Head of caudate nucleus (tissue), 42 donors: ENCODE measurements at places on chromosomes 4 and X.

DNA sequence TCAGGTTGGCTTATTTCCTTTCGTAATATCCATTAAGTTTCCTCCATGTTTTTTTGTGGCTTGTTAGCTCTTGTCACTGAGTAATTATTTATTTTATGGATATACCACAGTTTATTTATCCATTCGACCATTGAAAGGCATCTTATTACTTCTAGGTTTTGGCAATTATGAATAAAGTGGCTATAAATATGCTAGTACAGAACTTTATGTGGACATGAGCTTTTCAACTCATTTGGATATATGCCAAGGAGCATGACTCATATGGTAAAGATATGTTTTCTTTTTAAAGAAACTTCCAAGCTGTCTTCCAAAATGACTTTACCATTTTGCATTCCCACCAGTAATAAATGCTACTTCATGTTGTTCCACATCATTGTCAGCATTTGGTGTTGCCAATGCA, 803.6 kb downstream of the GLUD2 start:
- no peak for DNase-seq

DNA sequence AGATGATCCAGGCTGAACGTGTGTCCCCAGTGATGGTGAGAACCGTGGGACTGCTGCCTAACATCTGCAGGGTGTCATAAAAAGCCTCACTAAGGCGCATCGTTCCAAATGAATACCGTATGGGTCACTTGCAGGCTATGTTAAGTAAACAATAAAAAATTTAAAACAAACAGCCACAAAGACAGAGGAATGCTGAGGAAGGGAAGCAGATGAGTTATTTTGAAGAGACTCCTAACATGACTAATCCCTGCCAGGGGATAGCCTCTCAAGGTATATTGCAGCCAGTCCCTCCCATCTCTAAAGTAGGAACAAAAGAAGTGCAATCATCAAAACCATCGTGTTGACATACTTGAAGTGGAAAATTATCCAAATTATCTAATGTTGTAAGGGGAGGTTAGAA, 83.8 kb downstream of the UNC5C start:
- DNase-seq, result no peak

- no peak for DNase-seq
Measured at GRCh38 chrX:148854306-148854705, 353.9 kb downstream of the AFF2 start.

GRCh38 chr4:173005912-173006633, 162.5 kb upstream of the GALNT7 start:
- no peak for DNase-seq

- peak; percentile 13 for DNase-seq
Measured at GRCh38 chr4:119299741-119300100, 22.2 kb downstream of the FABP2 start.

GRCh38 chrX:20432746-20433387, 166.2 kb upstream of the RPS6KA3 start:
- no peak for DNase-seq

DNA sequence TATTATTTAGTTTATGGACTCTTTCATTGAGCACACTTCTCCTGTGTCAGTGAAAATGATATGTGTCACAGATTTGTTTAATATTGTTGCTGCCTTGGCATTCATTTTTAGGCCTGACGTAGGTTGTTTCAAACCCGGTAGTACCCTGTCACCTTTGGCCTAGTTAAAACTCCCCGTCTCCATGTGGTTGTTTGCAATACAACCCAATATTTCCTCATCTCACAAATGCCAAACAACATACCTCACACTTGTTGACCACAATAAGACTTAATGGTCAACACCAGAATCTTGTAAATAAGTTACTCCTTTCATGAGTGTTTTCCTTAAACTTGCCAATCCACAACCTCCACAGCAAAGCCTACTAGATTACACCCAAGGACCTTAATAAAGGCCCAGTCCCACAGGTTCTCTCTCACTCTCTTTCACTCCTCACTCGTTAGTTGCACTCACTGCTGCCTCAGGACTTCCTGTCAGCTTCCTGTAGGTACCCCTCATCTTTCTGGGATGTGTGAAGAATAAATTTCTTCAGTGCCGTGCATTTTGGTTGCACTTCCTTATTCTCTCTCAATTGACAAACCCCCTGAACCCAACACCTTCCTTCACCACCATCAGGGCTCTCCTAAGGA, 31.3 kb downstream of the IL13RA2 start:
- no peak for DNase-seq

GRCh38 chr4:82842593-82842992, 44.0 kb upstream of the SCD5 start:
- DNase-seq, result no peak

GRCh38 chrX:134364711-134365110, 95.3 kb upstream of the HPRT1 start:
- no peak for DNase-seq

- no peak for DNase-seq
Measured at GRCh38 chrX:15191830-15192229, 78.1 kb downstream of the ASB9 start.

DNA sequence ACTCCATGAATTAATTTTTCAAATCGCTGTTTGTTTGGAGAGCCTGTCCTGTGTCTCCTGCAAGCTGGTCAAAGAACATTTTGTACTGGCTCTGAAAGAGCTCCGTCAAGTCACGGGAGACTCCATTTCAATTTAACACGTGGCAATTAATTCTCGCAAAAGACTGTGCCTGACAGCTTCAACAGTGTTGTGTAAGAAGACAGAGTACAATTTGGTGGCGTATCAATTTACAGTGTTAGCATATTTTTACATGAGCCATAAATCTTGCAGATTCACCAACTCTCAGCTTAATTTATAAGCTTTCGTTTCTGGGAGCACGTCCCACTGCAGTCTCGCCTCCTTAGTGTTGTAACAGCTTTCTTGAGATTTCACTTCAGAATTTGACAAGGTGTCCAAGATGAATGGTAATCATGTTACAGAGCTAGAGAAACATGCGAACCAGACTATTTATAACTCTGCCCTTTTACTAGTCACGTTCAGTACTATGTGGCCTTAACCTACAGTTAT, 70.8 kb downstream of the RWDD4 start:
- no peak for DNase-seq

DNA sequence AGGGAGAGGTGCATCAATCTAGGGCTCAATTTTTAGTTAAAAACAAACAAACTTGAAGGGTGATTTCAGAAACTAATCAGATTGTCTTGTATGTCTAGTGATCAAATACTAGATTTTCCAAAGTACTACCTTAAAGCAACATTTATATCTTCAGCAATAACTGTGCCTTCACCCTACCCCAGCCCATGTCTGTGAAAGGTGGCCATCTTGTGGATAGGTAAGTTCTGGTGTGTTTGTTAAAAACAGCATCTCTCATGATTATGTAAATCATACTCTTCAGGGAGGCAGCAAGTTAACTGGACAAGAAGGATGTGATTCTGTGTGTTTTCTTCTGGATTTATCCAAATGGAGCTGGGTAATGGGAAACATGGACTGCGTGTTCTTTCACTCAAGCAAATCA, 81.4 kb upstream of the ACSL1 start:
- no peak for DNase-seq

DNA sequence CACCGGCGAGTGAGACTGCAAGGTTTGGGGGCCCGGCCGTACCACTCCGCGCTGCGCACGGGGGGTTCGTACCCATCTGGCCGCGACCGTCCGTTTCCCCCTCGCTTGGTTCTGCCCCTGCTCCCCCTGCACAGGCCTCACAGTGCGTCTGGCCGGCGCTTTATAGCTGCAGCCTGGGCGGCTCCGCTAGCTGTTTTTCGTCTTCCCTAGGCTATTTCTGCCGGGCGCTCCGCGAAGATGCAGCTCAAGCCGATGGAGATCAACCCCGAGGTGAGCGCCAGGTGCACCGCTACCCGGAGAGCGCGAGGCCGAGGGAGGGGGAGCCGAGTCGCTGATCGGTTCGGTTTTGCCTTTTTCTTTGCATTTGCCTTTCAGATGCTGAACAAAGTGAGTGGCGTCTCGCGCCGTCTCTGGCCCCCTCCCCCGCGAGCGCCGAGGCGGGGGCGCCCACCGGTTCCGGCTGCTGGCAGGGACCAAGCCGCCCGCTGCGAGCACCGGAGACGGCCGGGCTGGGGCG, at the start of gene UCHL1:
Gene UCHL1, plus strand, starts transcription at position 189 of the 517 bp plus-strand sequence. Its CDS starts 49 bp downstream, at position 238.
- peak; percentile 90 for DNase-seq

- peak; percentile 41 for DNase-seq
Measured at GRCh38 chrX:123959281-123960063, 2.0 kb upstream of the STAG2 start.

DNA sequence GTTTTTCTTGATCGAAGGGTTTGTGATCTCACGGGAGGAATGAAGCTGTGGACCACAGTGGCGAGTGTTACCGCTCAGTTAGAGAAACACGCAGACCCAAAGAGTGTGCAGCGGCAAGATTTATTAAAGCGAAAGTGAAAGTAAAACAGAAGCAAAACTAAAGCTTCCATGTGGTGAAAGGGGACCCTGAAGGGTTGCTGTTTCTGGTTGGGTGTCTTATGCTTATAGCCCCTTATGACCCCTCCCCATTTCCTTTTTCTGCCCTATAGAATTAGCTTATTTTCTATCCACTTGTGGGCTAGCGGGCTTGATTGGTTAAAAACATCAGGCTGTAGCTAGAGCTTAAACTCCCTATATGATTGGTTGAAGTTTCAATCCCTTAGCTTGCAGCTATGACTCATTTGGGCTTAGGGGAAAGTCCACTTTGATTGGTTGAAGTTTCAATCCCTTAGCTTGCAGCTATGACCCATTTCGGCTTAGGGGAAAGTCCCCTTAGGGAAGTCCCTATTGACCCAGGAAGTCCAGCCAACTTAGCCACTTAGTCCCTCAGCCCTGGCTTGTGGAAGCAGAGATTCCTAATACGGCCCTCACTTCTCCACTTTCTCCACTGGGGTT, 171.2 kb upstream of the NWD2 start:
- no peak for DNase-seq

DNA sequence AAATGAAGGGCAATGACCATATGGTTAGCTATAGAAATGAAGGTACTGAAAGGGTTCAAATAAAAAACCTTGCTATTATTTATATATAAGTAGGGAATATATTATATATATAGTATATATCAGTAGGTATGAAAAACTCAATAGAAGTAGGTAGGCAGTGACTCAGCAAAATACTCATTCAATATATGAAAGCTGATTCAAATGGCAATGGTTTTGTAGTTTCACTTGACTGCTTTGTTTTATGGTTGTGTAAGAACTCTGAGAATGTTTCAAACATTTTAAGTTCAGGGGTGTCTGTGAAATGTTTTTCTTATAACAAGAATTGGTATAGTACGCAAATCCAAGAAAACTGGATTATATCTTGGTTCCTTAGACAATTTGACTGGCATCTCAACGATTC, 4.1 kb downstream of the ZNF280C start:
- no peak for DNase-seq

DNA sequence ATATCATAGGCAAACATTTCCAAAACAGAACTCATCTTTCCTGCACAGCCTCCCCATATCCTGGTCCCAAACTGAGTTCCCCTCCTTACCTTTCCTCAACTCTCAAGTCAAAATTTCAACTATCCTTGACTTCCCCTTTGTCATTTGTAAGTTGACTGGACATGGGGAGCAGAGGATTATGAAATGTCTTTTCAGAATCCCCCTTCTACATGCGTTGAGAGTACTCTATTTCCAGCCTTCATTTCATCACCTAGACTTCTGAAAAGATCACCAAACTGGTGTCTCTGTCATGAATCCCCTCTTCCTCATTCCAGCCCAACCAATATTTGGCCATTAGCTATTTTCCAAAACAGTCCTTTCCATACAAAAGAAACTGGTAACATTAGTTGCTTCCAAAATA, 95.2 kb downstream of the SYNPO2 start:
- no peak for DNase-seq

DNA sequence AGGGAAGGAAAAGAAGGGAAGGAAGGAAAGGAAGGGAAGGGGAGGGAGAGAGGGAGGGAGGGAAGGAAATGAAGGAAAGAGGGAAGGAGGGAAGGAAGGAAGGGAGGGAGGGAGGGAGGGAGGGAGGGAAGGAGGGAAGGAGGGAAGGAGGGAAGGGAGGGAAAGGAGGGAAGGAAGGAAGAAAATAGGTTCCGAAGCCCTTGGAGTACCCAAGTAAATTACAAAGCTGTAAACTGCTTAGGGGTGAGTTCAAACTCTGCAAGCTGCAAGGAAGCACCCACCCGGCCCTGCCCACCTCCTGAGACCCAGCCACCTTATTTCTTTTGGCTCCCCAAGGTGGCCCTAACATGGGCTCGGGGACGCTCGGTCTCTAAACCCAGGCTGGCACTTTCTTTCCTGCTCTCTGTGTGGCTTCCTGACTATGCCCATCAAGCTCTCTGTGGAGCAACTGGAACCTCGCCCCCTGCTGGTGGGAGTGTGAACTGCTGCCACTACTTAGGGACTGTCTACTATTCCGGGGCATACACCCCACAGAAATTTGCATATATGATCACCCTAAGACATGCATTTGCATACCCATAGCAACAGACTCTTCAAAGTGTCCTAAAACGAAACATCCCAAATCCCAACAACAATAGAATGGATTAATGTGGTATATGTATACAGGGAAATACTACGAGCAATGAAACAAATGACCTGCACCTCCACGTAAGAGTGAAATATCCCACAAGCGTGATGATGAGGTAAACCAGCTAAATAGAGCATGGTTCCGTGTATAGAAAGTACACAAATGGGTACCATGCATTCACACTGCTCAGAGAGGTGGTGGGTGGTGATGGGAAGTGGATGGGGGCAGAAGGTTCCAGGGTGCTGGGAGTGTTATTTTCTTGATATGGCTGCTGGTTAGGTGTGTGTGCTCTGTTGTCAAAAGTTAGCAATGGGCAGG, 151.7 kb upstream of the TBL1X start:
- peak; percentile 74 for DNase-seq

GRCh38 chr4:13678186-13678924, 50.8 kb upstream of the BOD1L1 start:
- no peak for DNase-seq

DNA sequence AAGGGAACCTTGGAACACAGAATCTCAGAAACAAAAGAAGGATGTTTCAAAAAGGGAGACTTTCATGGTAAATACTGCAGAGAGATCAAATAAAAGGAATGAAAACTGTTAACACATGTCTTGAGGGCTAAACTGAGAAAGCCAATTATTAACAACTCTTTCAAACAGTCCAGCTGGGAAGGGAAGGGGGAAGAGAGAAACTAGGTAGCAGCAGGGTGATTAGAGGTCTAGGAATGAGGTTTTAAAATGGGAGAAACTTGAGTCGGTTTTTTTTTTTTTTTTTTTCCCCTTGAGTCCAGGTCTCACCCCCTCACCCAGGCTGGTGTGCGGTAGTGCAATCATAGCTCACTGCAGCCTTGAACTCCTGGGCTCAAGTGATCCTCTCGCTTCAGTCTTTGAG, 4.3 kb downstream of the BCLAF3 start:
- no peak for DNase-seq

DNA sequence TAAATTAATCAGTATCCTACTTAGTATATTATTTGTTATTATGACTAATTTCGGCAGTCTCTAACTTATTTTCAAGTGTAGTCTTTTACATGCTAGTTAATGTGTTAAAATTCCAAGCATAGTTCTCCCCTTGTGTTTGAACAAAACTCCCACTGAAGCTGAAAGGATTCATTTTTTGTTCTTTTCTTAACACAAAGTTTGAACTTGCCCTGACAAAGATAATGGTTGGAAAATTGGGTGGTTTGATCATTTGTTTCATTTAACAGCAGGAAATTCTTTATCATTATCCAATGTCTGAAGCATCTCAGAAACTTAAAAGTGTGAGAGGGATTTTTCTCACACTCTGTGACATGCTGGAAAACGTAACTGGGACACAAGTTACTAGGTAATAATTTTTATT, 36.0 kb downstream of the INTU start:
- no peak for DNase-seq
